ENCODE measurements at places on chromosomes 3 and 15.

- DNase-seq, result no peak
Observed at GRCh38 chr3:184662187-184662586, 49.7 kb downstream of the MAGEF1 start.

- DNase-seq, result no peak
Observed at GRCh38 chr3:38085943-38086324, 46.9 kb downstream of the DLEC1 start.

DNA sequence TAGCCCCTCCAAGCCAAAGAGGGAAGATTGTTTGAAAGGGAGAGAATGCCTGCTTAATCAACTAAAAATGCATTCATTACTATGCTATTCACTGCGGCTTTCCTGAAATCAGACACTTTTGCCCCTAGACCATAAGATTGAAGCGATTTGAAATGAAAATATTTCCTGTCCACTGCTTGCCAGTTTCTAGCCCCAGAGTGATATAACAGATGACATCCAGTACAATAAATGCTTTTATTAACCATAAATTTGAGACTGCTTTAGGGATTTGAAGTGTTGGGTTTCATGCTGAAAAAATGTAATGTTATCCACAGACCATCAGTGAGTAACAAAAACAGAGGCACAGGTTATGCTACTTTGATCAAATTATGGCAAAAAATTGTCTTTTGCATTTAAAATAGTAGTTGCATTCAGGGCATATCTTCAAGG is 14.1 kb downstream of the IL17RD start:
- no peak for DNase-seq

GRCh38 chr3:174440253-174440701 is 418.9 kb upstream of the NAALADL2 start:
- DNase-seq, result no peak

- no peak for DNase-seq
Observed at GRCh38 chr15:69074843-69075224, 60.3 kb downstream of the NOX5 start.

DNA sequence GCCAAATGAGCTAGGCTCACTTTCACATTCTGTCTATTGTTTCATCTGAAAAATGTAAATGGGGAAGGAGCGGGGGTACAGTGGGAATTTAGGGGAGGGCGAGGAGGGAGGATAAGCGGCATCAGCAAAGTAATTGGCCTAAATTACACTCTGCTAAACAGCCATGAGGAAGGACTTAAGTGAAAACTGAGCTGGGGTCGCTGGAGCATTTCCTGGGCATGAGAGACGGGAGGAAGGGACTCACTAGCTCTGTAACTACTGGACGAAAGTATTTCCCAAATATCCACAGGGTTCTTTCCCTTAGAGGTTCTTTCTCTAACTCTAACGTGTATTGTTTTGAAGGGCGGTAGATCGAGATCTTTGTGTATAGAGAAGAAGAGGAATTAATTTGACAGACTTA is 418.0 kb downstream of the SOX2 start:
- DNase-seq, result no peak

- DNase-seq, result no peak
Observed at GRCh38 chr15:94322141-94322540, 90.8 kb downstream of the MCTP2 start.
